ENCODE measurements at places on chromosomes 6 and 20.

- DNase-seq: no peak
Measured at GRCh38 chr6:158043008-158043407, 61.3 kb downstream of the SYNJ2 start.

DNA sequence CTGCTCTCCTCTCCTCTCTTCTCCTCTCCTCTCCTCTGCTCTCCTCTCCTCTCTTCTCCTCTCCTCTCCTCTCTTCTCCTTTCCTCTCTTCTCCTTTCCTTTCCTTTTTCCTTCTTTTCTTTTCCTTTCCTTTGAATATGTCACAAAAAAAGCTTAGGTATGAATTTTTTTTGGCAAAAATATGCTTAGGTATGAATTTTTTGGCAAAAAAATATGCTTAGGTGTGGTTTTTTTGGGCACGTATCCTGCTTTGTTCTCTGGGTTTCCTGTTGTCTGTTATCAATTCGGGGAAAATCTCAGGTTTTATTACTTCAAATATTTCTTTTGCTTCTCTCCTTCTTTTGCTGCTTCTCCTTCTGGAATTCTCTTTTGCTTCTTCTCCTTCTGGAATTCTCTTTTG, 155.5 kb upstream of the PMEPA1 start:
- no peak for DNase-seq

DNA sequence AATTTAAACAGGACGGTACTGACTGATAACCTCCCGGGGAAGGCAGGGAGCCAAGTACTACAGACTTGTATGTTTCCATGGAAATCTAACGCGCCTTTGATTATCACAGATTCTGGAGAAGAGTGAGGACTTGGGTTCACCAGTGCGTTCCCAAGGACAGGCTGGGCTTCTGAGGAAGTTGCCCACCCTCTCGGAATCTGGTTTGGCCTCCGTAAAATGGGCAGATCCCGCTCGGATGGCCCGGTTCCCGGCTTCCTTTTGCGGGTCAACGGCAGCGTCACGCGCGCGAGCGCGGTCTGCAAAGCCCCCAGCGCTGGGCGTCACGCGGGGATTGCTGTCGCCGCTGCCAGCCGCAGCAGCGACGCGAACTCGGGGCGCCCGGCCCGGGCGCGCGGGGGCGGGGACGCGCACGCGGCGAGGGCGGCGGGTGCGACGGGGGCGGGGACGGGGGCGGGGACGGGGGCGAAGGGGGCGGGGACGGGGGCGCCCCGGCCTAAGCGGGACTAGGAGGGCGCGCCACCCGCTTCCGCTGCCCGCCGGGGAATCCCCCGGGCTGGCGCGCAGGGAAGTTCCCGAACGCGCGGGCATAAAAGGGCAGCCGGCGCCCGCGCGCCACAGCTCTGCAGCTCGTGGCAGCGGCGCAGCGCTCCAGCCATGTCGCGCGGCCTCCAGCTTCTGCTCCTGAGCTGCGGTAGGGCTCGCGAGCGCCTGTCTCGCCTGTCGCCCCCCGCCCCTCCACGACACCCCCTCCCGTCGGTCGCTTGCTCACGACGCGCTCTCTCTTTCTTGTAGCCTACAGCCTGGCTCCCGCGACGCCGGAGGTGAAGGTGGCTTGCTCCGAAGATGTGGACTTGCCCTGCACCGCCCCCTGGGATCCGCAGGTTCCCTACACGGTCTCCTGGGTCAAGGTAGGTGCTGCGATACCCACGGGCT, at the start of gene CD83:
CD83 (plus strand) TSS at position 615 of the 933 bp plus-strand sequence; CDS start at position 655, 40 bp downstream.
- DNase-seq: peak; percentile 59

- no peak for DNase-seq
Measured at GRCh38 chr6:26230351-26230750, 134.6 kb upstream of the BTN3A2 start.

Measured in NCI-H748 treated with DMSO at 0.1 percent for 48 hours (cell line).